ENCODE measurements at places on chromosomes 3 and 15.

GRCh38 chr3:11976976-11977375, 27.2 kb upstream of the SYN2 start:
- DNase-seq, result no peak

GRCh38 chr3:59677747-59678702, 628.2 kb upstream of the CFAP20DC start:
- DNase-seq, result no peak

DNA sequence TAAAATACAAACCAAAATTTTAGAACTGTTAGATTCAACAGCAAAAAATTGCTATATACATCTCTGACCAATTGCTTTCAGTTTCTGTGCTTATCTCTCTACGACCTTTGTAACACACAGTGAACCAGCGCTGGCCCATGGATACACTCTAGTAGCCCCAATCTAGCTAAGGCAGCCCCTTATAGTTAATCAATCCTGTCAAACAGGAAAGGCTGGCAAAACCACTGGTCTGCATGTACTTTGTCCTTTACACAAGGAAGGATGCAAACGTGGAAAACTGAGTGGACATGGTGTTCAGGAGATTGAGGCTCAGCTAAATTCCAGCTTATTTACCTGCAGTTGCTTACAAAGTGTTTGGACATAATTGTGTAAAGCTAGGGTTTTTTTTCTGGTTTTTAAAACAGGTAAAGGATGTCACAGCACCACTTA, 25.9 kb downstream of the ADGRG7 start:
- no peak for DNase-seq

GRCh38 chr3:24047513-24047912, 102.4 kb downstream of the NR1D2 start:
- no peak for DNase-seq

GRCh38 chr3:170814822-170815221, 55.2 kb downstream of the RPL22L1 start:
- no peak for DNase-seq

DNA sequence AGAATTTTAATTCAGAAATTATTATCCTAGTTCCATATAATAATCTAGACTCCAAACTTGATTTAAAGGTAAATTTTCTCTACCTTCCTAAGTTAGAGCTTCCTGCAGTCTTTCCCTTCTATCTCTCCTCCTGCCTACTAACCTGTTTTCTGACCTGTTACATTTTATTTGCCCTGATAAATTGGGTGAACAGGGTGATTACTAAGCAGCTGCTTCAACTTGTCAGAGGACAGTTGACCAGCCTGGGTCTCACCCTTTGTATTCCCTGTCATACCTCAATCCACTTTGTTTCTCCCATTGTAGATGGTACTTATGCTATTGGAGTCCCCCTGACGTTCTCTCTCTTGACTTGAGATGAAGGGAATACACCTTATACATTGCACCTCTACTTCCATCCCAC, 28.4 kb upstream of the MYRIP start:
- DNase-seq, result no peak

DNA sequence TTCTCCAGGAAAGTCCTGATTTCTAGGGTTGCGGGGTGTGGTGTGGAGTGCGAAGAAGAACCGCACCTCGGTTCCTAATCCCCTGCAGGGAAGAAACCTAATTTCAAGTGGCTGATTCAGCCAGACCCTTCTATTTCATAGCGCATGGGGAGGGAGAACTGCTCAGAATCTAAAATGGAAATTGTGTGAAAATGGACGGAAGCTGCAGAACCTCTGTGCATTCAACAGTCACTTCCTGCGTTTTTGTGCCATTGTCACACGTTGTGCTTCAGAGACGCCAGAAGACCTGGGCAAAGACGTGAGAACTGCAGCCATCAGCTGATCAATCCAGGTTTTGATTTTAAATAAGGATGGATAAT, 1.2 kb downstream of the SIDT1 start:
- DNase-seq, result no peak

DNA sequence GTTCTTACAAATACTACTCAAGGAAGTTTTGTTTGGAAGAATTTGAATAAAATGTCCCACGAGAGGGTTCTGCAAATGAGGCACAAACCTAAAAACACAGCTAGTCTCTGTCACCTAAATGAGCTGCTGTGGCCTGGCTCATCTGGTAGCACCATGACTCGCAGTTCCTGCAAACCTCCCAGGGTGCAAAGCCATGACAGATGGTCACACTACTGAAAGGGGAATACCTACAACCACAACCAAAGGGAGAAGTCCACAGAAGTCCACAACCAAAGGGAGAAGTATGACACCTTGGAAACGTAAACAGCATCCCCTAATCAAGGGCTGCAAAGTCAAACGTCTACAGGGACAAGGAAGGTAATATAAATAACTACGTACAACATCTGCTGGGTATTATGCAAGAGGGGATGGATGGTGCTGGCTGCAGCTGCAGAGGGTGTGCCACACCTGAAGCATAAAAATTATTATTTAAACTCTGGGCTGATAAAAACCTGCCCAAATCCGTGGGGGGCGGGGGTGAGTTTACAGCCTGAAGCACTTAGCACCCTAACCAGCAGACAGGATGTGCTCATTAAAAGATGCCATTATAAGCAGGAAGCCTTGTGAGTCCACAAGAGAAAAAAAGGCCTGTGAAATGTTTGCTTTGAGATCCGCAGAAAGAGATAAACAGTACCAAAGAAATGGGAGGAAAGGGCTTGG, 184.0 kb downstream of the MAGI1 start:
- DNase-seq, result no peak

GRCh38 chr3:14210843-14211594, 32.4 kb downstream of the LSM3 start:
- DNase-seq, result no peak

DNA sequence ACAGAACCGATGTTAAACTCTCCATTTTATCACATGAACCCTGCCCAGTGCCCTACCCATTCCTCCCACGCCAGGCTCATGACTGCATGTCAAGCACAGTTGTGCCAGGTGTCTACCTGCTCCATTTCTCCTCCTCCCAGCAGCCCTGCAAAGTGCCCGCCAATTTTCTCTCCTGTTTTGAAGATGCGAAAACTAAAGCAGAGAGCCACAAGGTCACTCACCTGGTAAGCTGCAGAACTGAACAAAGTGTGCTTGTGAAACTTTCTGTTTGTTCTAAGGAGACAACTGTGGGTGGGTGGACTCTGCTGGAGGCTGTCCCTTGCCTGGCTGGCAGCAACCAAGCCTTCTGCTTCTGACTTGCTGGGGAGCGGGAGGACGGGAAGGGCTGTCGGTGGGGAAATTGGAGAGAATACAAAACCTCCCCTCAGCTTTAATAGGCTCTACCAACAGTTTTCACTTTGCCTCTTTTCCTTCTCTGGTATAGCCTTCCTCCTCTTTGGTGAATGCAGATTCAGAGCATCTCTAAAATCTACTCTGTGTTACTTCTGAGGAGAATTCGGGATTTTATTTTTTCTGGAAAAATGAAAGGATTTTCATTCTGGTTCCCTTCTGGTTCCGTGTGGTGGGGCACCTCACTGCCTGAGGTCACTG, 23.0 kb downstream of the LIMD1 start:
- no peak for DNase-seq

DNA sequence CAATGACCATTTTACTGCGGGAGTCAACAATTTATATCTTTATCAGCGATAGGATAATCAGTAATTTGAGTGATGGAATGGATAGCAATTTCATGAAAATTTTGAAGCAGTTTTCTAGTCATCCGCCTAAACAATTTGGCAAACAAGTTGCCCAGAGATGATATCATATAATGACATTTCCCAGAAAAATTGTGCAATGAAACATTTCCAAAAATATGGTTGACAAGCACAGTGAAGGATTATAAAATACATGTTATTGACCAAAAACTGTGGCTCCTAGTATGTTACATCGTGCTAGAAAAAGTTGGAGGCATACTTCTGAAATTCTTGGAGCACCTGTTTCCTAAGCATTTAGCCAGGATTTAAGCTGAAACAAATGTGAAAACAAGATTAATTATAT, 145.1 kb downstream of the GHSR start:
- no peak for DNase-seq

DNA sequence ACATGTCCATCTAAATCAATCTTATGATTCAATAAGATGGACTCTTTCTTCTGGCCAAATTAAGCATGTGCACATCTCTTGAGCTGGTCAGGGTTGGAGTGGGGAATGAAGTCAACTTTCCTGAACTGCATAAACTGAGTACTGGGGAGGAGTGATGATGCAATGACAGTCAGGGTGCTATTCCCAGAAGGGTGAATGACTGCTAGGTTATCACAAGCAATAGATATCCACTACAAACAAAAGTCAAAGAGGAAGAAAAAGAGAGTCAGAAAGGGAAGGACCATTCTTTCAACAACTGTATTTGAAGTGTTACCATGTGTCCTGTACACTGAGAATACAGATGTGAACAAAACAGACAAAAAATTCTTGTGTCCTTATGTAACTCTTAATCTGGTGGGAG, 70.0 kb downstream of the ALCAM start:
- DNase-seq, result no peak

GRCh38 chr15:98003518-98003917, 43.0 kb downstream of the ARRDC4 start:
- DNase-seq, result no peak

DNA sequence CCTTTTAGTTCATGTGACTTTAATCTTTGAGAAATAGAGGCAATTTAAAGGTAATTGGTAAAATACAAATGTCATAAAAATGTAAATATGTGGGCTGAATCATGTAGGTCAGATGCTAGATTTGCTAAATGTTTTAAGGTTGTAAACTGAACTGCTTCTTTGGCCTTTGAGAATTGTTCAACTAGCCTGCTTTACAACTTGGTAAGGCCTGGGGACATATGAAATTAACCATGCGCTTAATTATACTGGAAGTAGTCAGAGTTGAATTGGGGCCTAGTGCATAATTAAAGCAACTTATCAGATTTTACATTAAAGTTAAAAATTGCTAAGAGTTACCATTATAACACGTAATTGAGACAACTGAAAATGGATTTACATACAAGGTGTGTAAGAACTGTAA, 21.0 kb upstream of the TMEM45A start:
- no peak for DNase-seq

- DNase-seq, result no peak
These were observed 2.3 kb upstream of the ZNF280D start for GRCh38 chr15:56735589-56735988.

DNA sequence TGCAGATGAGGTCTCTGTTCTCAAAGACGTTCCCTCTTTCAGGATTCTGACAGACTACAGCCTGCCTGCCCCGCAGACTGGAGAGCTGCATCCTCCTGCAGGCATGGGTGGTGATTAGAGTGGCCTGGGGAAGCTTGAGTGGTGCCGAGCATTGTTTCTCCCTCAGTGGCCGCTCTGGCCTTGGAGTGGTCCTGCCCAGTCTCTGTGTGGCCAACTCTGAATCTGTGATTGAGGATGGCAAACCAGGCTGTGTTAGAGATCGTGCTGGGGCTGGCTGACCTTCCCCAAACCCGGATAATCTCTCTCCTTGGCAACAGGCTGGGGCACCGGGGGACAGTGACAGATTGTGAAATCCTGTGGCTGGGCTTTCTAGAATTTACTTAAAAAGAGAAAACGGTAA, 11.0 kb upstream of the ADCY5 start:
- DNase-seq, result no peak

DNA sequence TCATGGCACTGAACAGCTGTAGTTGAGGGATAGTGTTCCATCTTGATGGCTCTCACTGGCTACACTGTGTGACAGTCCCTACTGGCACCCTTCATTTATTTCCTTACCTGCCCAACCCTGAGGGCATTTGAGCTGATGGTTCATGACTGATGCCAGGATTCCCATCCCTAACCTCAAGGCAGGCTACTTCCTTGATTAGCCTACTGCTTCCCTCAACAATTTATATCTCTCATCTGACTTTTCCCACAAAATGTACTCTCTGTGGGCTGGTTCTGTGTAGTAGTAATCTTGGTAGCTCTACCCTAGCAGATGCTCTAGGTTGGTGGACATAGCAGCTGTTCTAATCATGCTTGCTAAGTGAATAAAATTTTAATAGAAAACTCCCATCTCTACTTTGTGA, 106.0 kb downstream of the THRB start:
- no peak for DNase-seq

GRCh38 chr15:91499774-91500383, 353.6 kb upstream of the SLCO3A1 start:
- no peak for DNase-seq

DNA sequence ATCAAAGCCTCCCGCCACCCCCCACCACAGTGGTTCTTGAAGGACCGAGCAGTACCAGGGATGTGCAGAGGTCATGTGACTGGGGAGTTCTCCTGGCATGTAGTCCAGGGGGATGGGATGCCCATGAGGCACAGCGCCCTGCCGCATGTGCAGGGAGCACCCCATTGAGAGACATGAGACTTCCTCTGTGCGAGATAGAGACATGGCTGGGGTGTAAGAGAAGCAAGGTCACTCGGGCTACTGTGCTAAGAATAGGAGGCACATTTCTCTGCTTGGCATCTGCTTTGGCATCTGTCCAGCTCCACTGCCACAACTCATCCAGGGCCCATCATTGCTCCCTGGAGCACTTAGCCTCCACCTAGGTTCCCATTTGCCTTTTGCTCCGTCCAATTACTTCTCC, 2.4 kb upstream of the CYP1A1 start:
- DNase-seq, result peak; percentile 11

DNA sequence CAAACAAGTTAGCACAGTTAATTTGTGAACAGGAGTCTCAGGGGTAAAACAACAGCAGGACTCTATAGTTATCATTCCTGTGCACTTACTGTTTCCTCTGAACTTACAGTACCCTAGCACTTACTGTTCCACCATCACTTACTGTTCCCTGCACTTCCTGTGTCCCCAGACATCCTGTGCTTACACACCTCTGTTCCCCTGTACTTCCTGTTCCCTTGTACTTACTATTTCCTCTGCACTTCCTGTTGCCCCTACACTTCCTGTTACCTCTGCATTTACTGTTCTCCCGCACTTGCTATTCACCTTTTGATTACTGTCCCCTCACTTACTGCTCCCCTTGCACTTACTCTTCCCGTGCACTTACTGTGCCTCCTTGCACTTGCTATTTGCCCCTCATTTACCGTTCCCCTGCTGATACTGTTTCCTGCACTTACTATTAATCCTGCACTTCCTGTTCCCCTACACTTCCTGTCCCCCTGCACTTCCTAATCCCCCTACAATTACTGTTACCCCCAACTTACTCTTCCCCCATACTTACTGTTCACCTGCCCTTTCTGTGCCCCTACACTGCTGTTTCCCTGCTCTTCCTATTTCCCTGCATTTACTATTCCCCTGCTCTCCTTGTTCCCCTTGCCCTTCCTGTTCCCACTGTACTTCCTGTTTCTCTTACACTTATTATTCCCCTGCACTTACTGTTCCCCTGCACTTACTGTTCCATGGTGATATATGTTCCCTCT, 30.3 kb downstream of the TPRA1 start:
- DNase-seq, result no peak

GRCh38 chr3:38960953-38961622, 90.7 kb downstream of the SCN11A start:
- no peak for DNase-seq

DNA sequence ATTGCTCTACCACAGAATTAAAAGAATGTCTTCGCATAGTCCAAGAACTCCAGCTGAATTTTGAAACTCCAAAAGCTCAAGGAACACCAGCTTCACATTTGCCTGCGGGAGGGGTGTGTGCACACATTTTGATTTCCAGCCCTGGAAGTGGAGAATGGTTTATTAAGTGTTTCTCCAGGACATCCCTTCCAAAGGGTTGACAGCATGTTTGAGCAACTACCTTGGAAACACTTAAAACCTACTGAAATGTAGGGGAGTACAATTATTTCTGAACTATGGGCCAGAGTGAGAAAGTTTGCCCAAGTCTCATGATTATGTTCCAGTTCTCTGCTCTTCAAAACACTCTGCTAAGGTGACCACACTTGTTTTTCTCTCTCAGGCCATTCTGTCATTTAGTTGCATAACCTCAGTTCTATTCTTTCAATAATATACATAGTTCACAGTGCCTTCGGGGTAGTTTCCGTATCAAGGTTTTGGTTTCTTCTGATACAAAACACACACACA, 7.9 kb downstream of the ACP3 start:
- DNase-seq, result no peak
